A549 (cell line): ENCODE measurements at places on chromosomes 16 and 17. TPM values are rescaled to one million over a fixed set of nuclear protein-coding genes. Genes with fewer than 3 reads are reported as not detected.

- DNase-seq = no peak
These were observed 15.7 kb upstream of the GPR139 start for GRCh38 chr16:20089246-20089965.

Gene GJC1
- polyA plus RNA-seq = 21.2 to 21.9 TPM (median 21.7 TPM) in 3 replicates

- DNase-seq = no peak
These were observed 3.4 kb upstream of the KRT38 start for GRCh38 chr17:41444186-41444585.

- no peak for DNase-seq
These were observed 140.5 kb downstream of the CACNG3 start for GRCh38 chr16:24396350-24397271.

Gene EVI2A
- not detected in 3 replicates for polyA plus RNA-seq

Gene FA2H
- polyA plus RNA-seq = 5.3 to 9.2 TPM (median 5.6 TPM) in 3 replicates
